Effector CD4-positive, alpha-beta T cell (primary cell): ENCODE measurements at places on chromosomes 4 and X.

GRCh38 chrX:39335513-39336235, 534.4 kb downstream of the MID1IP1 start:
- DNase-seq = no peak

DNA sequence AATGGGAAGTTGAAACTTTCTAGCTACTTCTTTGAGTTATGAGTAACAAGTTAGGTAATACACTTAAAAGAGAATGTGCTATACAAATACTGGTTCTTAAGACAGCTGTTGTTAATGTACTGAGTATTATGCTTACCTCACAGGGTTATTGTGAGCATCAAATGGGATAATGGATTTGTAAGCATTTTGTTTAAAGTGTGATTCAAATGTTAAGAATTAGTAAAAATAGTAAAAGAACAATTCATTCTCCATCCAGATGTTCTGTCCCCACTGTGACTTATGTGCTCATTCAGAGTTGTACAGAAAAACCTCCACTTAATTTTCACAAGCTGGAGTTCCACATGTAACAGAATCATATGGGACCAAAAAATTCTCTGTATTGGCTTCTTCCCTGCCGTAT, 63.6 kb downstream of the AR start:
- no peak for DNase-seq

- DNase-seq = no peak
Measured at GRCh38 chr4:110306303-110306702, 107.9 kb upstream of the ELOVL6 start.

GRCh38 chr4:185457136-185457535, 14.4 kb downstream of the CCDC110 start:
- no peak for DNase-seq

DNA sequence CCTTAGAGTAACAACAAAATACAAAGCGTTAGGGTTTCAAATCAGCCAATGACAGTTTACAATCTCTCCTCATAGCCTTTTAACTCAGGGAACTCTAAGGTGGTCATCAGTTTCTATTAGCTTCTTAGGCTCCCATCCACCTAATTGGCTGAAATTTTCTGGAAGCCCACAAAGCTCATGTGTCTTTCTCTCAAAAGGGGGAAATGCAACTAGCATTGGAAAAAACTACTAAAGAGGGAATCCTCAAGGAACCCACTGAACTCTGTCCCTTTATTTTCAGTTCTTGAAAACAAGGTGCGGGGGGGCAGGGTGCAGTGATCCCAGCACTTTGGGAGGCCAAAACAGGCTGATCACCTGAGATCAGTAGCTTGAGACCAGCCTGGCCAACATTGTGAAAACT, 56.4 kb downstream of the PDGFC start:
- no peak for DNase-seq

DNA sequence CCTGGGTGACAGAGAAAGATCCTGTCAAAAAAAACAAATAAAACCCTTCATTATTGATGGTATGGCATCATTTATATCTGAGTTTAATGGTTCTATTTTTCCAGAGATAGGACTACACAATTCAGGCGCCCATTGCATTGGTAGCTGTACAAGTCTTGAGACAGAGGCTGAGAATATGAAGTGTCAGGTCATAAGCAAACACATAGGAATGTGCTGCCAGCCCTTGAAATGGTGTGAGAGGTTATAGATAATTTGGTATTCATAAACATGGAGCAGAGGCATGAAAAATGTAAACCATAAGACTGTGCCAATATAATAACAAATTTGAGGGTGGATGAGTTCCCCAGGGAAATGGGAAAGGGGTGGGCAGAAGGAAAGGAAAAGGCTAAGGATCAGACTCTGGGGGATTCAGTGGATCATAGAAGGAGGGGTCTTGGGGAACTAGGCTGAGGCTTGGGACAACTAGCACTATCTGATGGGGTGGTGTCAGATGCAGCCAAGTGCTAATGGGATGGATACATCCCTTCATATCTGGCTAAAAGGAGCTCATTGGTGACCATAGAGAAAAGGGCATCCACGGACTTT, 50.8 kb downstream of the MAOA start:
- DNase-seq = no peak

GRCh38 chrX:10549280-10549679, 71.1 kb downstream of the MID1 start:
- no peak for DNase-seq

DNA sequence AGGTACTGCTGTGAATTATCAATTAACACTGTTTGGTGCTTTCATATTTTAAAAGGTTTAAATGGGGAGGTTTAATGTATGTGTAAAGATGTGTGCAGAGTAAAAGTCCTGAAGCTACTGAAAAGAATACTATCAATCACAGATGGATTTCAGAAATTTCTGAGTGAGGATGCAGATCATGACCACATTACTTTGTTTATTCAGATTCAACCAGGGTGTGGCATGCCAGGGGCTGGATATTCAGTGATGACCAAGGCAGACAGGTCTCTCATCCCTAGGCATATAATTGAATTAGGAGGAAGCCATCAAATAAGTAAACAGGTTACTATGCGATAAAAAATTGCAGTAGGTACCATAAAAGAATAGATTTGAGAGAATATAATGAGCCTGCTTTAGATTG, 28.0 kb upstream of the ANKRD50 start:
- DNase-seq = no peak
